ENCODE measurements at places on chromosomes 13 and 19. TPM values are rescaled to one million over a fixed set of nuclear protein-coding genes. Genes with fewer than 3 reads are reported as not detected.

- DNase-seq: no peak
Measured at GRCh38 chr13:62320129-62321108, 904.8 kb upstream of the PCDH20 start.

GRCh38 chr19:58364146-58364545 lies 1.6 kb upstream of the ZNF497 start:
- peak; percentile 20 for DNase-seq

- DNase-seq: no peak
Measured at GRCh38 chr13:25932365-25932764, 119.5 kb downstream of the SHISA2 start.

The OR7G3 gene
- total RNA-seq: not detected

The TMPRSS9 gene
- total RNA-seq: 0.23 TPM

The ZSCAN5B gene
- not detected for total RNA-seq

The ZNF582 gene
- total RNA-seq: 4.0 TPM

All from aorta (tissue), 5 donors.